NCI-H1417 treated with DMSO at 0.1 percent for 48 hours (cell line): ENCODE measurements at places on chromosomes 4 and X.

DNA sequence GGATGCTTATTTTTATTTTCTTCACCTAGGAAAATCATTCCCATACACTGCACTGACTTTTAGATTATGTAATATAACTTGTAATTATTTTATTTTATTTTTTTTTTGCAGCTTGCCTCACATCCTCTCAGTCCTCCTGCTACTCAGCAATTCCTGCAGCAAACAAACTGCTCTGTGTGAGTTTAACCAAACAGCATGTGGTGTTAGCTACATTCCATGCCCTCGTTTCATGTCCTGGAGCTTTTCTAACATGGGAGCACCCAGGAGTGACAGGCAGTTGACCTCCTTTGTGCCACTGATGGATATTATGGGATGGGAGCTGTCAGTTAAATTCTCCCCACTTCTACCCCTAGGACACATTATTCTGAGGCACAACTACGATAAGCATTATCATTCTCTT, 24.8 kb downstream of the CXCL1 start:
- DNase-seq = no peak

- no peak for DNase-seq
Measured at GRCh38 chrX:53694642-53695041, 8.1 kb upstream of the HUWE1 start.

GRCh38 chr4:145785391-145786008, 105.6 kb downstream of the C4orf51 start:
- DNase-seq = no peak

GRCh38 chr4:7189475-7190277, 2.7 kb upstream of the SORCS2 start:
- no peak for DNase-seq

GRCh38 chrX:109874548-109874947, 128.4 kb upstream of the TMEM164 start:
- DNase-seq = no peak

- no peak for DNase-seq
Measured at GRCh38 chr4:114093221-114093715, 113.8 kb upstream of the ARSJ start.

- no peak for DNase-seq
Measured at GRCh38 chr4:24166501-24166900, 276.7 kb upstream of the PPARGC1A start.

DNA sequence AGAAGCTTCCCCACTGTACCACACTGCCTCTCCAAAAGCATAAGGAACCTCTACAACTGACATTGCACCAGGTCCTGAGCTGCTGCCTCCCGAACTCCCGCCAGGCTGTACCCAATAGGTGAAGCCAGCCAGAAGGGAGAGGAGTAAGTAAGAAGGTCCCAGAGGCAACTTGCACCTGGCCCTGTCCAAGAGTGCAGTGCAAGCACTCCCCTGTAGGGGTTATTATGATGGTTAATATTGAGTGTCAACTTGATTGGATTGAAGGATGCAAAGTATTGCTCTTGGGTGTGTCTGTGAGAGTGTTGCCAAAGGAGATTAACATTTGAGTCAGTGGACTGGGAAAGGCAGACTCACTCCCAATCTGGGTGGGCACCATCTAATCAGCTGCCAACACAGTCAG, 879.3 kb upstream of the SLIT2 start:
- no peak for DNase-seq

DNA sequence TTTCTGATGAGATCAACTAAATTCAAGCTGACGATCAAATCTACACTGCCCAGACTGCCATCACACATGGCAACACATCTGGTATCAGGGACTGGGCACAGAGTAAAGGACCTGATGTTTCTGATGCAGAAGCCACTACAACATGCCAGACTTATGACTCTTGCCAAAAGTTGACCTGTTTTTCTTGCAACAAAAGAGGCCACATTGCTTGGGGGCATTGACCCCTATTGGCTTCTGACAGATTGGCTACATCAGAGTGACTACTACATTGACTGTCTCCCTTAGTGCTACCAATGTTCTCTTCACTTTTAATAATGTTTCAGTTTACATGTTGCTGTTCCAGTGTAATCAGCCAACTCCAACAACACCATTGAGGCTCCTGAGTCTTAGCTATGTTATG, 15.3 kb upstream of the SMIM10 start:
- DNase-seq = no peak

- no peak for DNase-seq
Measured at GRCh38 chr4:153728660-153729059, 31.2 kb downstream of the RNF175 start.

DNA sequence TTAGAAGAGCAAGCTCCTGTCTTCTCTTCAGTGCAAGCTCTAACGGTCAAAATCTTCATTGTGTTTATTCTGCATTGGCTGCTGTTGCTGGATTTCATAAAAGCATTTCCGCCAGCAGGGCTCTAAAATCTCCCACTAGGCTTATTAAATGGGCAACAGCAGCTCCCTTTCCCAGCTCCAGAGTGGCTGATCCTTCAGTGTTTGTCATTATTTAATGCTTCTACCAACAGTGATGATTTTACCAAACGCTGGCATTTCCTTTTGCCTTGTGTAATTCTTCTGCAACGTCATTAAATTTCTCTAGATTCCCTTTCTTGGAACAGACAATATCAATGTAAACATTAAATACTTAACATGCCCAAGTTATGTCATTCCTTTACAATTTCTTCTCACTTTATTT, 20.1 kb downstream of the SLC7A11 start:
- DNase-seq = no peak

- no peak for DNase-seq
Measured at GRCh38 chr4:1172228-1172851, at the start of gene SPON2. Gene SPON2, minus strand, starts transcription at chr4:1172583.

- no peak for DNase-seq
Measured at GRCh38 chr4:23956601-23957364, 66.9 kb upstream of the PPARGC1A start.

GRCh38 chr4:82524570-82525152, 37.1 kb downstream of the TMEM150C start:
- no peak for DNase-seq

DNA sequence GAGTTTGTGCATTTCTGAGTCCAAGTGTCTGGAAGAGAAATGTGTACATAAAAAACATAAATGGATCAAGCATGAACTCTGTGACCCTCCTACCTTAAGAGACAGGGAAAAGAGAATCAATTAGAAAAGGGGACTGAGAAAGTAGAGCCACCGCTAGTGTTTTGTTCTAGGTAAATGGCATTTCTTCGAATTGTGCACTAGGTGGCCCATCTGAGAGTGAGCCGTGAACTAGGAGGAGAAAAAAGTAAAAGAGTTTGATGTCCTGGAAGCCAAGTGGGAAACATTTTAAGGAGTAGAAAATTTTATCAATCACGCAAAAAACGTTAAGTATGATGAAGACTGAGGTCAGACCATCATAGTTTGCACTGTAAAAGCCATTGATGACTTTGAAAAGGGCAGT, 55.1 kb downstream of the NAF1 start:
- no peak for DNase-seq

- no peak for DNase-seq
Measured at GRCh38 chr4:113832803-113833202, 71.3 kb upstream of the CAMK2D start.

DNA sequence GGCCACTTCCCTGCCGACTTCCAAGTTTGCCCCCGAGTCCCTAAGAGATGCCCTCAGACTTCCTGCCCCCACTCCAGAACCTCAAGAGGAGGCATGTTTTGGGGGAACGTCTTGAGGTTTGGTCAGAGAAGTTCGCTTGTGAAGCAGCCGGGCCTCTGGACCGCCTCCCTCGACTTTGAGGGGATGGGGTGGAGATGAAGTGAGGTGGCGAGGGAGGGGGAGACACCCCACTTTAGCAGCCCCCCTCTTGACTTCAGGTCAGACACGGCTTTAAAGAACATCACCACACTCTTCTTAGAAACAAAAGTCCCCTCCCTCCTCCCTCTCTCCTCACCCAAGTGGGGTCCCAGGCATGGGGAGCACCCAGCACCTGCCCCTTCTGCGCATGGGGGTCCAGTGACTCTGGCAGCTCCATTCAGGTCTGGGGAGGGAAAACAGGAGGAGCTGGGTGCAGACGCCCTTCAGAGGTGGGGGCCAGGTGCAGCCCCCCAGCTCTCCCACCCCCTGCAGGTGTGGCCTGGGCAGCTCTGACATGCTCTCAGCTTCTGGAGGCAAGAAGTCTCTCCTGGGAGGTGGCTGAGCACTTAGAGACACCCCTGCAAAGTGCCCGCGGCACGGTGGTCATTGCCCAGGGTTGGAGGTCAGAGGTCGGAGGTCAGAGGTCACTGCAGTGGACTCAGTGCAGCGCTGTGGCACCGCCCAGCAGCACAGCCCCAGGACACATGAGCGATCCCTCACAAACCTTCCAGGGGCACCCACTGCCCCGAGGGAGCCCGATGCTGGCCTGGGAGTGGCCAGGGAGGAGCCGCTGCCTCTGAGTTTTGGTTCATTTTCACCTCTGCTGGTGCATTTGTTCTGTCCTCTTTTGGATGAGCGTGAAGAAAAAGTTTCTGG, 108.8 kb downstream of the CPZ start:
- no peak for DNase-seq

GRCh38 chr4:18203966-18204365, 182.4 kb upstream of the LCORL start:
- no peak for DNase-seq

- DNase-seq = no peak
Measured at GRCh38 chr4:27000122-27000521, 139.5 kb downstream of the STIM2 start.

DNA sequence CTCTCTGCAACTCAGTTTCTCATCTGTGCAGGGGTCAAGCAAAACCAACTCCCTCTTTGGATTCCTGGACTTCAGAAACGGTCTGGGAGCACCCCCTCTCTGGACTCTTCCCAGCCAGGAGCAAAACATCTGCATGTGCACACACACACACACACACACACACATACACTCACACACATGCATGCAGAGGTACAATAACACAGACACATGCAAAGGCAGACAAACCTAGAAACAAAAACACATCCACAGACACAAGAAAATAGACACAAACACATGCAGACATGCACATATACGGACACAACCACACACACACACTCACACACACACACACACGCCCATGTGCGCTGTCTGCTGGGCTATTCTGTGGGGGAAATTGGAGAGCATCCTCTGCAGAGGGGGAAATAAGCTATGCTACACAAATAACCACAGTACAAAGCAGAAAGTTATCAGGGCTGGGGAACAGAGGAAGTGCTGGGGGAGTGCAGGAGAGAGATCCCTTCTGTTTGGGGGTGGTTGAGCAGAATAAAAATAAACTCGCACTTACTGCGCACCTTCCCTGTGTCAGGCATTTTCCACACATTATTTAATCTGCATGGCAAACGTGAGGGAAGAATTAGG, 19.9 kb downstream of the IQSEC2 start:
- DNase-seq = no peak

DNA sequence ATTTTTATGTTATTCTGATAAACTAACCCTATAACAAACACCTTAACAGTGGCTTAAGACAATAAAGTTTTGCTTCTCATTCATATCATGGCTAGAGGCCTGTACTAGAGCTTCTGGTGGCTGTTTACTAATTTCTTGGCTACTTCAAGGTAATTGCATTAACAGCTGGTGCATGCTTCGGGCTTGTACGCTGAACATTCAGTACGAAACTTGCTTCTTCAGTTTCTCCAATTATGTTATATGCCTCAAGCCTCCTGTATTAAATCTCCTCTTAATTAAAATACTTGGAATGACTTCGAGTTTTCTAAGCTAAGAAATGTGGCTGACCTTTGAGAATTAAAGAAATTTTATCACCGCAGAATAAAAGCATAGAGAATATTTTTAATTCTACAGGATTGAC, 138.9 kb upstream of the TRAM1L1 start:
- DNase-seq = no peak

DNA sequence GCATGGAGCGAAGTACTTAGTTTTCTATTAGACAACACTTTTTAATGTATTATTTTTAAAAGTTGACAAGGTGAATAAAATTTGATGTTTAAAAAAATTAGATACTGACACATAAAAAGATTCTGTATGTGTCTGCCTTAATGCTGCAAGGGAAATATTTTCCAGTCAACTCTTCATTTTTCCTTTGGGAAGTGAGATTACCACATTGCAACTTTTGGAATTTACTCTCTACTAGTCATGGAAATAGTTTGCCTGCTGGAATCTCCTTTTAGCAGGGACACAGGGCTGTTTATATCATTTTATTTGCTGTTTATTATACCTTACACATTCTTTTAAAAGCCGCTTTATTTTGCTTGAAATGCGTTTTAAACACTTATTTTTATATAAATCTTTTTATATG, 135.1 kb downstream of the MID1 start:
- DNase-seq = no peak

GRCh38 chr4:38056011-38056685, 96.0 kb downstream of the PTTG2 start:
- no peak for DNase-seq

DNA sequence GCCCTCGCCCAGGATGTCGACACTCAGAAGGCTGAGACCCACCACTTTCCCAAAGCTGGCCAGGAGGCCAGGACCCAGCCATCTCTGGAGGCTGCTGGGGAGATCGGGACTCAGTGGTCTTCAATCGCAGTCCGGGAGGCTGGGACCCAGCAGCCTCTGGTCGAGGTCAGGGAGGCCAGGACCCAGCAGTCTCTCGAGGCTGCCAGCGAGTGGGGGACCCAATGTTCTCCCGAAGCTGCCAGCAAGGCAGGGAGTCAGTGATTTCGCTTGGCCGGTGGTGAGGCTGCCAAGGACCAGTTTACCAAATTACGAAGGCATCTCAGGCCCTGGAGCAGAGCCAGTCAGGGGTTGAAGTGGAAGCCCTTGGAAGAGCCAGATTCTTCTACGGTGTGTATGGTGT, 181.6 kb downstream of the NAF1 start:
- DNase-seq = no peak

DNA sequence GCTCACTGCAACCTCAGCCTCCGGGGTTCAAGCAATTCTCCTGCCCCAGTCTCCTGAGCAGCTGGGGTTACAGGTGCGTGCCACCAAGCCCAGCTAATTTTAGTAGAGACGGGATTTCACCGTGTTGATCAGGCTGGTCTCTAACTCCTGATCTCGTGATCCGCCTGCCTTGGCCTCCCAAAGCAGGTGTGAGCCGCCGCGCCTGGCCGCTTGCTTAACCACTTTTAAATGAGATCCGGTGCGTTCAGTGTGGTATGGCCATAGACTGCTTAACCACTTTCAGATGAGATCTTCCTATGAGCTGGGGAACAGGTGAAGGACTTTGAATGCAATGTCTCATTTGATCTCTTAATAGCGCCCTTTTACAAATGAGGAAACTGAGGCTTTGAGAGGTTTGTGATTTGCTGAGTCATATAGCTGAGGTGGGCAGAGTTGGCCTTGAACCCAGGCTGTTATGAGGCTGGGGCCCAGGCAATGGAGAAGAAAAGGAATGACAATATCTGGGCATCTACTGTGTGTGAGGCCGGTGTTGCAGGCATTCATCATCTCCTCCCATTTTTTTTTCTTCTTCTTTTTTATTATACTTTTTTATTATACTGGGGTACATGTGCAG, 41.9 kb upstream of the NSG1 start:
- DNase-seq = no peak

DNA sequence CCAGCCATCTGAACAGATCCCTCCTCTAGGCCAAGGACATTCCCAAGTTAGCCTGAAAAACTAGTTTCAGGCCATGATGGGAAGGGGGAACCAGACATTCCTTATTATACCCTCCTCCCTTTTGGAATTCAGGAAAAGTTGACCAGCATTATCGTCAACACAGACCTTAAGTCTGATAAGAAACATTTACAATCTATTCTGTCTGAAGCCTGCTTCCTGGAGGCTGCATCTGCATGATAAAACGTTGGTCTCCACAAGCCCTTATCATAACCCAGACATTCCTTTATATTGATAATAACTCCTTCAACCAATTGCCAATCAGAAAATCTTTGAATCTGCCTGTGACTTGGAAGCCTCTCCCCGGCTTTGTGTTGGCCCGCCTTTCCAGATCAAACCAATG, 44.3 kb downstream of the EFHC2 start:
- no peak for DNase-seq
